ENCODE measurements at places on chromosomes 2 and 18.

DNA sequence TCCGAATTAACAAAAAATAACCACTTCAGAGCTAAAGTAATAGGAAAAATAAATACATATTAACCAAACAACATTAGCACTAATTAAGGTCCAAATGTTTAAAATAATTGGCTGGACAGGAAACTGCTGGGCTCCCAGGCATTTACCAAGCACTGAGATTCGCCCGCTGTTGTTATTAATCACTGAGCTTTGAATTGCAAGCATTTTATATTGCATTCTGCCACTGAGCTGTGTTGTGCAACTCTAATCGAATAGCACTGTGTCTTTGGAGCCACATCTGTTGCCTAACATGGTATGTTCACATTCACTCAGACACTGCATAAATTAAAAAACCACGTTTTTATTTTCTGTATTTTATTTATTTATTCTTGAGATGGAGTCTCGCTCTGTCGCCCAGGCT is 88.9 kb downstream of the SOWAHC start:
- DNase-seq = no peak

DNA sequence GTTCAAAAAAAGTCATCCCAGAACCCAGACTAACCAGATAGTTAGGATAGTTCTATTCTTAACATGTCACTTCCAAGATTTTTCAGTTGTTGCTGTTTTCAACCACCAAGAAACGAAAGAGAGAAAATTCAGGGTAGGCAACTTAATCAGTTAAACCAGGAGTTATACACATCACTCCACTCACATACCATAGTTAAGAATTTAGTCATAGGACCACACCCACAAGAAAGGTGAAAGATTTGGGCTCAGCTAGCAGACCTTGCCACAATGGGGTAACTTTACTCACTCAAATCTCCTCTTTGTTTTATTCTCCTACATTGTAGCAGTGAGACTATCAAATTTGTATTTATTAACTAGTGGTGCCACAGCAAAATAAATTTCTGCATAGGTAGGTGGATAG is 473.6 kb downstream of the NUP35 start:
- no peak for DNase-seq

DNA sequence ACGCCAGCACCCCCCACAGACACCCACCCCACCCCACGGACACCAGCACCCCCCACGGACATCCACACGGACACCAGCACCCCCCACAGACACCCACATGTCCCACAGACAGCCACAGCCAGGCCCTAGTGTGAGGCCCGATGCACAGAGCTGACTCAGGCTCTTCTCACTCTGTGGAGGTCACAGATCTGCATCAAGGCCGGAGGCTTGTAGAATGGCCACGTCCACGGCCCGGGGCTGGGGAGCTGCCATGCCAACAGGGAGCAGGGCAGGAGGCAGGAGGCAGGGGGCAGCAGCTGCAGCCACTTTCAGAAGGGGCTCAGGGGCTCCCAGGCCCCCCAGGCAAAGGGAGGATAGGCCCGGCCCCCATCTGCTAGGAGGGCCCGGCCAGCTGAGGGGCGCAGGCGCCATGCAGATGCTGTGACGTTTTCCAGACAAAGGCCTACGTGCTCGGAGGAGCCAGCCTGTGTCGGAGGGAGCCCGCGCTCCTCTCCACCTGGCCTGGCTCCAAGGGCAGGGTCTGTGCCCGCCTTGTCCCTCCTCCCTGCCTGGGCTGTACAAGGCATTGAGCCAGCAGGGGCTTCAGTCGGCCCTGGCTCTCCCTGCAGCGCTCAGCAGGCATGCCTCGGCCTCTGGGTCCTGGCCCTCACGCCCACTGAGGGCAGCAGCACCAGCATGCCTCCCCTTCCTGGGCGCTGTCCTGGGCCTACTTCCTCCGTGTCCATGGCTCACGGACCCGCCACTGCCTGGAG is 249.0 kb downstream of the TWIST2 start:
- no peak for DNase-seq

- DNase-seq = no peak
These were observed 217.2 kb downstream of the NR4A2 start for GRCh38 chr2:156115338-156115737.

DNA sequence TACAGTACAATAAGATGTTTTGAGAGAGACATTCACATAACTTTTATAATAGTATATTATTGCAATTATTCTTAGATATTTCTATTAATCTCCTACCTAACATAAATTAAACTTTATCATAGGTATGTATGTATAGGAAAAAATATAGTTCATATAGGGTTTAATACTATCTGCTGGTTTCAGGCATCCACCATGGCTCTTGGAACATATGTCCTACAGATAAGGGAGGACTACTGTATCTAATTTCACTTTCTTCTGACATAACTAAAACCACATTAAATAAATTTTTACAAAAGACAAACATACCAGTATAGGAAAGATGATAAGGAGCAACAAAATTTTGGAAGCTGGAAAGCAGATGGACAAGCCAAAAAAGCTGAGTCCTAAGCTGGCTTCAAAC is 67.9 kb upstream of the TMEM17 start:
- no peak for DNase-seq

GRCh38 chr2:1514391-1515072 is 101.3 kb downstream of the TPO start:
- DNase-seq = no peak
